ENCODE measurements at places on chromosomes 5 and 9.
A peak's percentile ranks its signal among the peaks of the same experiment; 100 is the strongest.

GRCh38 chr5:40991168-40991980 lies 79.8 kb downstream of the MROH2B start:
- no peak for DNase-seq

GRCh38 chr5:72709341-72709740 lies 107.1 kb upstream of the TNPO1 start:
- DNase-seq = no peak

- DNase-seq = peak; percentile 11
Measured at GRCh38 chr9:122158202-122158601, 1.4 kb downstream of the NDUFA8 start.

GRCh38 chr5:113043491-113043931 lies 66.9 kb downstream of the DCP2 start:
- DNase-seq = no peak

GRCh38 chr5:14726066-14726838 lies 61.7 kb downstream of the OTULIN start:
- DNase-seq = no peak

GRCh38 chr5:146109379-146109778 lies 4.0 kb upstream of the PLAC8L1 start:
- DNase-seq = no peak

- peak; percentile 17 for DNase-seq
Measured at GRCh38 chr9:73023025-73023541, 70.2 kb upstream of the ALDH1A1 start.

DNA sequence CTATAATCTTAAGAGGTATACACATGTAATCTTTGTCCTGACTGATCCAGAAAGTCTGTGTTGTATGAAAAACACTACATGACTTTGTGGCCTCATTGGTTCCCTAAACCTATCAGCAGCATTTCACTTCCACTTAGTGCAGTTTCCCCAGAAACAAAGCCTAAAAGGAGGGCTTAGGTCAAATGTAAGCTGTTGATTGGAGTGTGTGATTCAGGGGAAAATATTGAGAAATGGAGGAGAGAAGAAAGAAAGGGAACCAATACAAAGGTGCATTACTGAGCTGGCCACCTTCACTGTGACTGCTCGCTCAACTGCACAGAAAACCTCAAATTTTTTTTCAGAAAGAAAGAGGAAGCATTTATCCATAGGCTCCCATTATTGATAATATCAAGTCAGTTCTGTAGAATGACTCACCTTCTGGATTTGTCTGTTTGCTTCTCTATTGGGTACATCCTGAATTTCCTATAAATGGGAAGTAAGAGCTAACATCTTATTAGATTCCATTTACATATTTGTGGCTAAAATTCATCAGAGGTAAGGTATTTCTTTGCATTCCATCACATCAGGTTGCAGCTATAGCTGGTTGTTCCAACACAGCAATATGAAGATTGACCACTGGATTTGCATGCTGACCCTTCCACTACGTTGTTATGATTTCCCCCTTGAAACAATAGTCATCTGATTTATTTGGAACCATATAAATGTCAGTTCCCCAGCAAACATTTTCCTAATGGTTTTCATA lies 10.3 kb upstream of the FST start:
- no peak for DNase-seq

DNA sequence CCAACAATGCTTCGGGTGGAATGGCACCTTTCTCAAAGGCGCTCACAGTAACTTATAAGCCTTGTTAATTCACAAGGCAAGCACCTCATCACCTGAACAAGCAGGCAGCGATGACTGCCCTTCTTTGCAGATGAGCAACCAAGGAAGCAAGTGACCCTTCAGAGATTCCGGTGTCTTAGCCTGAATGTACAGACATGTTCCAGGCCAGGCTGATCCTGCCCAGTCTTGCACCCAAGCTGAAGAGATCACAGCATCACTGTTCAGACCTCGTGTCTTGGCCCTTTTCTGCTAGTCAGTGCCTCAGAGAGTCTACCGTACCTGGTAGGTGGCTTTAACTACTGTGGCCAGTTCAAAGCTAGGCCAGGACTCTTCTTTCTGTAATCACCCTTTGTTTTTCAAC lies 94.7 kb upstream of the ERCC6L2 start:
- DNase-seq = no peak

- no peak for DNase-seq
Measured at GRCh38 chr9:3436629-3437420, 89.0 kb downstream of the RFX3 start.

DNA sequence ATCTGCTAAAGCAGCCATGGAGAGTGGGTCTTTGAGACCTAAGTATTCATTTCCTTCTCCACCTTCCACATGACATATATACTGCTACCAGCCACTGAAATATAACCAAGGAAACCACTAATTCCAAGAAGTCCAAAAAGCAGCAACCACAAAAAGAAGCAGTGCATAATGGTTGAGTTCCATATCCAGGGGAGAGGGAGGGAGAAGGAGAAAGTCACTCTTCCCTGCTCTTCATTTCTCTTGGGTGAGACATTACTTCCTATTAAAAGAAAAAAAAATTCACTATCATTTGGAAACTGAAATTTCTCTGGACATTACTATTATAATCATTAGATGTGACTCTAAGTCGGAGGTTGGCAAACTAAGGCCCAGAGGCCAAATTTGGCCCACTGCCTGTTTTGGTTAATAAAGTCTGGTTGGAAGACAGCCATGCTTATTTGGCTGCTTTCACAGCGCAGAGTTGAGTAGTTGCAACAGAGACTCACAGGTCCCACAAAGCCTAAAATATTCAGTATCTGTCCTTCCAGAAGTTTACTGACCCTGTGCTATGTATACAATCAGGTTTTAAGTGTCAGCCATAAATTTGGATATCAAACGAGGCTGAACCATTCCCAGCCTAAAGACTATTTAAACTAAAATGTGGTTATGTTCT lies 168.6 kb downstream of the MPDZ start:
- DNase-seq = no peak

GRCh38 chr9:16387382-16387781 lies 483.1 kb downstream of the BNC2 start:
- DNase-seq = no peak

- no peak for DNase-seq
Measured at GRCh38 chr5:67140413-67140812, 56.2 kb downstream of the CD180 start.

DNA sequence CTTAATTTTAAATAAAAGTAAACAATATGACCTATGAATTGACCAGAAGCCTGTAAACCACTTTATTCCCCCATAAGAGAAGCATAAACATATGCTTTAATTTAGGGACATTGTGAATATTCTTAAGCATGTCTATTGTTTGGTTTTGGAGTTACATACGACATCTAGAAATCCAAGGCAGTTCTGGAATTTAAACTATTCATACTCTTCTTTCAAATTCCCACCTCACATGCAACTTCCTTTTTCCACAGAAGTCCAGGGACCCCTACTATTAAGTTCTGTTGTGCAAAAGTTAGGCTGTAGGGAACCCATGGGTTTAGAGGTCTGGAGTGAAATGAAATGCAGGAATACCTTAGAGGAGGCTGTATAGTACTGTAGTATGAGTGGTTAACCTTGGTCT lies 2.1 kb downstream of the RIC1 start:
- DNase-seq = no peak

- DNase-seq = no peak
Measured at GRCh38 chr5:13866792-13867191, 77.7 kb downstream of the DNAH5 start.

- no peak for DNase-seq
Measured at GRCh38 chr5:2538169-2538568, 213.3 kb downstream of the IRX2 start.

GRCh38 chr9:8725635-8726034 lies 926.1 kb upstream of the DMAC1 start:
- DNase-seq = no peak

DNA sequence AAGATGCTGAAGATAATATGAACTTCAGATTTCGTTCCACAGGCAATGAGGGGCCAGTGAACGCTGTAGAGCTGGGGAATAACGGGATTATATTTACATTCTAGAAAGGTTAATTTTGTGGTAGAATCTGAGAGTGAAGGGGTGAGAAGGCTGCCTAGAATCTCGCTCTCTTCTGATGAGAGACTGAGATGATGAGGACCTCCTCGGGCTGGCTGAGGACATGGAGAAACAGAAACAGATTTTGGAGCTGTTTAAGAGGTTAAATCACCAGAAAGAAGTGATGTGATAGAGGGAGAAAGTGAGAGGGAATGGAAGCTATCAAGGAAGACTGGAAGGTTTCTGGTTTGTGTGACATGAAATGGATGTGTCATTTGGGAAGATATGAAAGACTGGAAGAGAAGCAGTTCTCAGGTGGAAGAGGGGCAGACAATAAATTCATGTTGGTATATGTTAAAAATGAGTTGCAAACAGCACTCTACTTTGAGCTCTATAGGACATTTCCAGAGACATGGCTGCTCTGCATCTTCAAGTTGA lies 612.6 kb downstream of the ISL1 start:
- DNase-seq = no peak

DNA sequence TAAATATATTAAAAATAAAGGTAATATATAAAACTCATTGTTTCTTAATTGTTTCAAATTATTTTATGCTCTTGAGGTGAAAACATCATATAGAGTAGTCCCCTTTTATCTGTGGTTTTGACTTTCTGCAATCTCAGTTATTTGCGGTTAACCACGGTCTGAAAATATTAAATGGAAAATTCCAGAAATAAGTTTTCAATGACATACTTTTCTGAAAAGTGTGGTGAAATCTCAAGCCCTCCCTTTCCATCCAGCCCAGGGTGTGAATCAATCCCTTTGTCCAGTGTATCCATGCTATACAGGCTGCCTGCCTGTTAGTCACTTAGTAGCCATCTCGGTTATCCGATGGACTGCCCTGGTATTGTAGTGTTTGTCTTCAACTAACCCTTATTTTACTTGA lies 546.7 kb upstream of the DMAC1 start:
- DNase-seq = no peak

DNA sequence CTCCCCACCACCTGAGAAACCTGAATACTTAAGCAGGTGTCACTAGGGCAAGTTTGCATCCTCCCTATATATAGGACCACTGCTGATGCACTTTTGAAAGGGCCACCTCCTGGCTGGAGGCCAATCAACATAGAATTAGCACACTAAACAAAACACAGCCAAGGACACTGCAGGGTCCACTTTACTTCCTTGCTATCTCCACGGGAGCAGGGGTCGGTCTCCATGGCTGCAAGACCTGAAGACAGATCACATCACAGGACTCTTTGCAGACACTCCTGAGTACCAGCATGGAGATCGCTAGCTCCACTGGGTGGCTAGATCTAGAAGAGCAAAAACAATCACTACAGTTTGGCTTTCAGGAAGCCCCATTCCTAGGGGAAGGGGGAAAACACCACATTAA lies 72.3 kb downstream of the C9orf153 start:
- no peak for DNase-seq

GRCh38 chr9:88645172-88645878 lies 110.3 kb downstream of the NXNL2 start:
- no peak for DNase-seq

- no peak for DNase-seq
Measured at GRCh38 chr9:74598874-74599273, 101.7 kb downstream of the RORB start.

DNA sequence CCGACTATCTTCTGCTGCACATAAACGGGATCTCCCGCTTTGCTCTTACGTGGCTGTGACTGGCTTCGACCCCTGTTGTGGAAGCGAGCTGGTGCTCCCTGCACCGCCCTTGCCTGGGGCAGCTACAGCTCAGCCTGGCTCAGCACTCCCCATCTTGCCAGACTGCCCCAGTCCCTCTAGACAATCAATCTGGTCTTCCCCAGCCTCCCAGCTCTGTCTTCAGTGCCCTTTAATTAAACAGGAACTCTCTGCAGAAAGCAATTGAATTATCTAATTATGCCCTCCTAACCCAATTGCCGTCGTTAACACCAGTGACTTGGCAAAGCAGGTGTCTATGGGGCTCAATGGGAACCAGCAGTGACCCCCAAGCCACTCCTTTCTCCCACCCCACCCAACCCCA lies 18.9 kb upstream of the NTNG2 start:
- DNase-seq = no peak

- DNase-seq = no peak
Measured at GRCh38 chr5:67561151-67561932, 364.7 kb upstream of the CD180 start.

- DNase-seq = no peak
Measured at GRCh38 chr9:78245401-78245800, 9.5 kb downstream of the CEP78 start.

GRCh38 chr9:82148901-82149461 lies 160.4 kb downstream of the SPATA31D1 start:
- no peak for DNase-seq

- no peak for DNase-seq
Measured at GRCh38 chr5:172940268-172941066, 18.8 kb upstream of the RPL26L1 start.

DNA sequence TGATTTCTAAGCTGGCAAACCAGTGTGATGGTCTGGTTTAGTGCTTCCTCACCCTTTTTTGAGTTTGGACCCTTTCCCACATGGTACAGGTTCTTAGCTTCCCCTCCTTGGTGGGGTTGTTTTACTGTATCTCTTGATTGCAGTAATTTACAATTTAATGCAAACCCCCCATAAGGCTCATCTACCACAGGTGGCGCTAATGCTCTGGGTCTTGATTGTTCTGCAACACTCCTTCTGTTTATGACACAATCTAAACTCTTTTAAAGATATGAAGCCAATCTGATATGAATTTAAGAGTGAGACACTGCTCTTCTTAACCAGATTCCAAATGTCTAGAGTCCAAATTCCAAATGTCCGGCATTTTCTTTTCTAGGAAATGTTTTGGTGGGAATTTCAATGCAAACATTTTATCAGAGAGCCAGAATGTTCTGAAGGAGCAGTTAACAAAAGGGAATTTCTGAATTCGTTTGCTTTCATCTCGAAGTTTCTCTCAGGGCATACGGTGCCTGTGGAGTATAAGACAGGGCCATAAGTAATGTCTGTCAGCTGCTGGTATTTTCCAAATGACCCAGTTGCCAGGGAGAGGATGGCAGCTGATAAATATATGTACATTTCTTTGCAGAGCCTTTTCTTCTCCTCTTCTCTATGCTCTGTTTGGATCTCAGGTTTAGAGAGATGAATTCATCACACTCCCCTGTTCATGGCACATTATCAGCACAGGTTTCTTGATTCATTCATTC lies 246.8 kb downstream of the ARHGAP26 start:
- no peak for DNase-seq

GRCh38 chr9:136881691-136882108 lies 4.6 kb upstream of the TRAF2 start:
- DNase-seq = peak; percentile 58

- DNase-seq = no peak
Measured at GRCh38 chr9:127492616-127493015, 41.3 kb downstream of the LRSAM1 start.

DNA sequence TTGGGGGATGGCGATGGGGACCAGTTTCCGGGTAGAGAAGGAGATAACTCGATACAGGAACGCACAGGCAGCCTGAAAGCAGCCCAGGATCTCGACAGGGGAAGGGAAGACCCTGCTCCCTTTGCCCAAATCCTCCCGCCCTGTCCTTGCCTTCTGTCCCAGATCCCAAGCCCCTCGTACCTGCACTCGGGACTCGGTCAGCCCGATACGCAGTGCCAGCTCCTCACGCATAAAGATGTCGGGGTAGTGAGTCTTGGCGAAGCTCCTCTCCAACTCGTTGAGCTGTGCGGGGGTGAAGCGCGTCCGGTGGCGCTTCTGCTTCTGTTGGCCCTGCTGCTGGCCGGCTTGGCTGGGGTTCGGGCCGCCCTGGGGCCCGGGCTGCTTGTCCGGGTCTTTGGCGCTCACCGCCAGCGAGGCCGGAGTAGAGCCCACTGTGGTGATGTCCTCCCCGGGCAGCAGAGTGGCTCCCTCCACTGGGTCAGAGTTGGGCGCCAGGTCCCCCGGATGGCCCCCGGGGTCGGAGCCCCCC lies 1.8 kb downstream of the OTP start:
- no peak for DNase-seq
